ENCODE measurements at places on chromosomes 13 and 19.

DNA sequence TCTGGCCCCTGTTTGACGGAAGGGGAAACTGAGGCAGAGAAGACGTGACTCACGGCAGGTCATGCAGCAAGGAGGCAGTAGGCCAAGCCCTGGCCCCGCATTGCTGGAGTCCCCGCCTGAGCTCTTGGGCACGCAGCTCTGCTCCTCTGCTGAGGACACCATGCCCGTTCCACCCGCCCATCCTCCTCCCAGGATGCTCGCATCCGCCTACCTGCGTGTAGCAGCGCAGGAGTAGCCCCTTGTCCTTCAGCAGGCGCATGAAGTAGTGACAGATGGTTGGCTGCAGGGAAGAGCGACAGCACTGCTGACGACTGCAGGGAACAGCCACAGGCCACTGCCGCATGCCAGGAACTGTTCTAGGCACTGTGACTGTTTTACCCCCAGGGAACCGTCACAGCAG, 10.5 kb downstream of the SIRT2 start:
- no peak for DNase-seq

DNA sequence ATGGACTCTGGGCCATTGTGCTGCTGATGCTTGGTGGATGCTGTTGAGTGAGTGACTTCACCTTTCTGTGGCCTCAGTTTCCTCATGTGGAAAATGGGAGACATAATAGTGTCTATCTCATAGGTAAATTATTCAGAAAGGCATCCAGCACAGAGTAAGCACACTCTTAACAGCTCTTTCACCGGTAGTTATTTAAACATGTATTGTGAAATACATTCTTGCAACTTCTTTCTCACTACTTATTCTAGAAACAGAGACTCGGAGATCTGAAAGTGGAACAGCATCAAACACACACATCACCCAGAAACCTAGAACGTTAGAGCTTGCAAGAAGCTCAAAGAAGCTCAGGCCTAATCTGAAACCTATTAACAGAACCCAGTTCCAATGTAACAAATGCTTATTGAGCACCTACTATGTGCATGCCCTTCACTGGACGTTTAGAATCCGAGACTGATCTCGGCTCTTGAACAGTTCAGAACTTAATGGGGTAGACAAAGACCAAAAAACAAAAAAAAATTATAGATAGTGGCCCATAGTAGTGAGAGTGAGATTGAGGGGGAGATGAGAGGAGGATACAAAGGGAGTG, 4.1 kb downstream of the ZSWIM9 start:
- no peak for DNase-seq

DNA sequence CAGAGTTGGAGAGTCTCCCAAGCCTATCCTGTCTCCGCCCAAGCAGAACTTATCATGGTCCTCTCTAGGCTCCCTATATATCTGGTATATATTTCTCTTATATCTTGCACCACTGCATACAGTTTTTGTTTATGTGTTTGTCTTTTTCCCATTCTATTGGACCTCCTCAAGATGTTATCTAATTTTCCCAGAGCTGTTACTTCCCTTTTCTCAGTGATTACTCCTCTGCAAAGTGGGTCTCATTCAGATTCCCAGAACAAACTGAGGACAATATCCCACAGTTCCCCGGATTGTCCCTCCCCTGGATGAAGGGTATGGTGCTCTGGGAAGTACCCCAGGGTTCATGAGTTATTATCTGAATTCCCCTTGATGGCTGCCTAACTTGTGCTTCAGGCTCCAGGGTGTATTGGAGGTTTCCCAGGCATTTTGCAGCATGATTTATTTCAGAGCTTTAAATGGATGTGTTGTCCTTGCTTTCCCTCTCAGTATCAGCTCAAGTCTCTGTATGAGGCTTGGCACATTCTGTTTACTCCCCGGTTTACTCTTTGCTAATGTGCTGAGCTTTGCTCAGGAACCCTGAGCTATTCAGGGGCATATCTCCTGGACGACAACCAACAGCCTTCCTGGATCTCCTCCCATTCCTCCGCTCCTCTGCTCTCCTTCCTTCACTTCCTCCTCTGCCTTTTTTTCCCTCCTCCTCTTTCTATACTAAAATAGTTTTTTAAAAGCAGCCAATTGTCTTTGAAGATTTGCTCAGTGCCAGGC, 329.3 kb downstream of the SPRY2 start:
- DNase-seq: no peak

DNA sequence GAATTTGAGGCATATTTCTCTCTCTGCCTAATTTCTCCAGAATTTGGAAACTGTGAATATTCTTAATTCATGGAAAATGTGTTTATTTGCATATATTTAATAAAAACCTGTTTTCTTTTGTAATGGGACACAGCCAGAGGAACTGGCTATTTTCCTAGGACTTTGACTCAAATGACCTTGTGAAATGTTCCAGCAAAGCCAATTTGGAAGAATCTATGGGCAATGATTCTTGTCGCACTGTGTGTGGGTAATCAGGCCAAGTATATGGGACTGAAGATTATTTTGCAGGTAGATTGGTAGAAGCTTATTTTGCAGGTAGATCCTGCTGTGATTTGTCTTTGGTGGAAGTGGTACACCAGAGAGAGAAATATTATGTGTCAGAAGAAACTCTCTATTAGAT, 38.8 kb downstream of the SUCLA2 start:
- DNase-seq: no peak

- DNase-seq: no peak
Observed at GRCh38 chr13:74920920-74921319, 561.0 kb downstream of the TBC1D4 start.

DNA sequence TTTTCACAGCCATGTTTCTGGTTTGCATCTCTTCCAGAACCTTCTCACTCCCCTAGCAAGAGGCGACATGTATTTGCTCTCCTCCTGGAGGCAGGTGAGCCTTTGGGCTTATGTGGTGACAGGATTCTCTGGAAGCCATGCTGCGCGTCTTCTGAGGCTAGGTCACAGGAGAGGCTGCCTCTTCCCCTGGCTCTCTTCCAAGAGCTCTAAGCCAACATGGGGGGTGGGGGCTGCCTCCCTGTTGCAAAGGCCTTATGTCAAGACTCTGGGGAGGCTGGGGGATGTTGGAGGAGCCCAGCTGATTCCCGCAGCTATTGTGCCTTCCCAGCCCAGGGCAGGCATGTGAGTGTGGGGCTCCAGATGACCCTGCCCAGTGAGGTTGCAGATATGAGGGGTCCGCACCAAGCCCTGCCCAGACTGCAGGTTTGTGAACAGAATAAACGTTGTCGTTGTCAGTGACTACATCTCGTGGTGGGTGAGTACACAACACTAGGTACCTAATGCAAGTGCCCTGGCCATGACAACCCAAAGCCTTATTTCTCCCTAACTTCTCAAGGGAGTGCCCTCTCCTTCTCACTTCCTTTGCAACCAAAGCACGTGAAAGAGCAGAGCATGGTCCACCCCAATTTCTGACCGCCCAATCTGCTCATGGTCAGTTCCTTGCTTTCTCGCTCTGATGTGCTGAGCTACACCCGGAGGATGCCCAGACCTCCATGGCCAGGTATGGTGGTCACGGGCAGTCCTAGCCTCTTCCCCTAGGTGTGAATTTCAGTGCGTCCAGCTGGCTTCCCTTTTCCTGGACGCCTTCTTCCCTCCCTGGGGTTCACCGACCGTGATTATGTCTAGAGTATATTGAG, 44.9 kb downstream of the TEX29 start:
- DNase-seq: no peak

DNA sequence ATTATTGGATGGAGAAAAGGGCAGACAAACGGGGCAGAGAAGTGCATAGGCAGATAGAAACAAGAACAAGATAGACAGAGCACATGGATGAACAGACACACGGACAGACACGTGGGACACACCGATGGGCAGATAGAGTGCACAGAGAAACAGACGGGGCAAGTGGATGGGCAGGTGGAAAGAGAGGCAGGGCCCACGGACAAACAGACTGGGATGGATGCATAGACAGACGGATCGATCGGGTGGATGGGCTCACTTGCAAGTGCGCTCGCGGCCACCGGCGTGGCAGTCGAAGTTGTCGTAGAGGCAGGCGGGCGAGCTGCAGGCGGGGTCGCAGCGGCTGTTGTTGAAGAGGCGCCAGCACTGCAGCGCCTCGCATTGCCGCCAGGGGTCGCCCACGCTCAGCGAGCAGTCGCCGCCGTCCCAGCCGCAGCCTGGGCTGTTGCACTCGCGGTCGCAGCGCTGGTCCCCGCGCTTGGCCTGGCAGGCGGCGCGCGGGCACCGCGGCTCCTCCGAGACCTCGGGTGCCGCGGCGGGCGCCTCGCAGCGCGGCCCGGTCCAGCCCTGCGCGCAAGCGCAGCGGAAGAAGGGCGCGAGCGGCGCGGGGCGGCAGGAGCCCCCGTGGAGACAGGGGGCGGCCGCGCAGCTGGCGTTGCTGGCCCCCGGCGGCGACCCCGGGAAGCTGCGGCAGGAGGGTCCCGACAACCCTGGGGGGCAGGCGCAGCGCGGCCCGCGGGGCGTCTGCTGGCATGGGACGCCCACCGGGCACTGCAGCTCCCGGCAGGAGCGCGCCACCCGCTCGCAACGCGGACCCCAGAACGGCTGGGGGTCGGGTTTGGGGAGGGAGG, 23.3 kb downstream of the NOTCH3 start:
- DNase-seq: peak; percentile 89

DNA sequence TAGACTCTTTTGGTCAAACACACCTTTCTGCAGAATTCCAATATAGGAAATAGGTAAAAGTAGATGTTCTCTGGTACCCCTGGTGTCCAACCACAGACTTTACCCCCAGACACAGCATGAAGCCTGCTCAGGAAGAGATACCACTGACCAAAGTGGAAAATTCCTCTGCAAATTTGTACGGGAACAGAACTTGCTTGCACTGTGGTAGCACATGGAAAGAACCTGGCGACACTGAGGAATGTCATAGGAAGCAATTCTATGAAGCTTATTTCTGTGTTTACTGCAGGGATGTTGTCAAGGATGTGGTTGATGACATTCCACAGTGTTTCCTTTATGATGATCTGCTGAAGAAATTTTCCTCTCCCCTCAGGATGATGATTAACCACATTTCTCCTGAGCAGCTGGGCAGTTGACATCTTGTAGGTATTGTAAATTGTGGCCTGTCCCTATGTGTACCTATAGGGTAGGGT, 48.9 kb upstream of the TNFSF11 start:
- DNase-seq: no peak

DNA sequence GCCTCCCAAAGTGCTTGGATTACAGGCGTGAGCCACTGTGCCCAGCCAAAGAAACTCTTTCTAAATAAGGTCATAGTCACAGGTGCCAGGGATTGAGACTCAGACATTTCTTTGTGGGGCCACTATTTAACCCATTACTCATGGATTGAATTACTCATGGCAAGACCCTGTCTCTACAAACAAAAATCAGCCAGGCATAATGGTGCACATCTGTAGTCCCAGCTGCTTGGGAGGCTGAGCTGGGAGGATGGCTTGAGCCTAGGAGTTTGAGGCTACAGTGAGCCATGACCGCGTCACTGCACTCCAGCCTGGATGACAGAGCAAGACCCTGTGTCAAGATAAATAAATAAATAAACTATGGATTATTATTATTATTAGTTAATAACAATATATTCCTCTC, 3.6 kb upstream of the KLF2 start:
- no peak for DNase-seq

GRCh38 chr19:50728084-50728737, 5.0 kb downstream of the CLEC11A start:
- DNase-seq: peak; percentile 98

- peak; percentile 53 for DNase-seq
Observed at GRCh38 chr19:2309734-2310362, 1.9 kb upstream of the LINGO3 start.

DNA sequence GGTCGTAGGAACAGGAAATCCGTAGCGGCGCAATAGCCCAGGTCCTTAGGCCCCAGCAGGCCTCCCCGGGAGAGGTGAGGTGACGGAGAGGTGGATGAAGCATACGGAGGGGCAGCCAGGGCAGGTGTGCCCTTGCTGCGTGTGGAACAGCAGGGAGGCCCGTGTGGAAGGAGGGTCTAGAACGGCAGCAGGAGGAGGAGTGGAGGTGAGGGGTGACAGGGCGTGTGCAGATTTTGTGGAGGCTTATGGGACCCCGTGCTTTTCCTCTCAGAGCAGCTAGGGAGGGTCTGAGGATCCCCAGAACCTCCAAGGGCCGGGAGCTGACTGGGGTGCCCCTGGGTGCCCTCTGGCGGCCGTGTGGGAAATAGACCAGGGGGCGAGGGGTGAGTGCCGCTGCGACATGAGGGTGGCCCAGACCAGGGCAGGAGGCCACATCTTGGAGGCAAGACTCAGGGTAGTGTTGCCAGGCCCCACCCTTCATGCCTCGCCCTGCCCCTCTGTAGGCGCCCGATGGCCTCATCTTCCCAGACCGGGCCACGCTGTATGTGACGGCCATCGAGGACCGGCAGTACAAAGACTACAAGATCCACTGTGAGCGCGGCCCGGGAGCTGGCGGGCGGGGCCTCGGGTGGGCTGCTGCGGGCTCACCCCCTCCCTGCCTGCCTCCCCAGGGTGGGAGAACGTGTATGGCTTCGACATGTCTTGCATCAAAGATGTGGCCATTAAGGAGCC, 5.0 kb upstream of the ADM5 start:
- no peak for DNase-seq

DNA sequence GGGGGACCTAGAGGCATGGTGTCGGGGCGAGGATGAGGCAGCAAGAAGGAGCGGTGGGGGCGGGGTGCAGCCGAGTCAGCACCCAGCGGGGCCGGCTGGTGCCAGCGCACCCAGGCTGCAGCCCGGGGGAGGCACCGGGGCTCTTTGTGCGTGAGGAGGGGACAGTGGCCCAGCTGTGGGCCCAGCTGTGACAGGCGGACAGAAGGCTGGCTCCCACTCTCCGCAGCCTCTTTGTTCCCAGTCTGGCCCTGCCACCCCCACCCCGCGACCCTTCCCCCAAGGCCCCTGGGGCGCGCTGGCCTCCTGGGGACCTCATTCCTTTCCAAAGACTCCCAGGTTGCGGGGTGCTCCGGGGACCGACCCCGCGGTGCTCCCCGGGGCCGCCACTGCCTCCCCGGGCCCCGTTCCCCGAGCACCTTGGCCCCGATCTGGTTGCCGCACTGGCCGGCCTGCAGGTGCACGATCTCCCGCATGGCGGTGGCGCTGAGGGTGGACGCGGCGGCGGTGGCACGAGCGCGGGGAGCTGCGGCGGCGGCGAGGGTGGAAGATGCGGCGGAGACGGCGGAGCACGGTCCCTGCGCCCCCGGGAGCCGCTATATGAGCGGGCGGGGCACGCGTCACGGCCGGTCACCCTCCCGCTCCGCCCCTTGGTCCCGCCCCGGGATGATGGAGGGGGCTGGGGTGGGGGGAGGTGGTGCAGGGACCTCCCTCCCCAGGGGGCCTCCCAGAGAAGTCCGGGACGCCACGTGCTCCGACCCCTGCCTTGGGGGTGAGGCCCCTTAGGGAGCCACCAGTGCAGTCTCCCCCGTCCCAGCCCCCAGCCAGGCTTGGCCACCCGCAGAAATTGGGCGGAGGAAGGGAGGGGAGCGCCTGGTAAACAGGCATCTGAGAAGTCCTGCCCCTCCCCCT, at the start of gene TUBB4A:
Gene TUBB4A, minus strand, starts transcription at position 570 of the 909 bp plus-strand sequence. Its CDS starts 97 bp downstream, at position 473.
- DNase-seq: peak; percentile 32

DNA sequence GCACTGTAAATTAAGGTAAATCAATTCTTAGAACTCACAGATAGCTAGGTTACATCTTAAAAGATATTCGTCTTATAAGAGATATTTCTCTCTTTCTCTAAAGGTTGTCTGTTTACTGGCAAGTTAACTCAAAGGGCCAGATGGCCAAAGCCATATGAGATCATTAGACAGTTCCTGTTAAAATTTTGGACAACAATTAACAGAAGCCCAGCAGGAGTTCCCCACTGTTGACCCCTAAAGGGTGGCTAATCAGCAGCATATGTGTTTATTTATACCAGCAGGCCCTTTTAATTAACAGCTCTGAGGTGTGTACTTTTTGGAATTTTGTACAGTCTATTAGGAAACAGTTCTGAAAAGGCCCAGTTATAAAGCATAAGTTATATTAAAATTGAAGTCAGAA, 245.8 kb downstream of the LIG4 start:
- no peak for DNase-seq
